ENCODE measurements at places on chromosomes 12 and 14. TPM values are rescaled to one million over a fixed set of nuclear protein-coding genes. Genes with fewer than 3 reads are reported as not detected.
A peak's percentile ranks its signal among the peaks of the same experiment; 100 is the strongest.

DNA sequence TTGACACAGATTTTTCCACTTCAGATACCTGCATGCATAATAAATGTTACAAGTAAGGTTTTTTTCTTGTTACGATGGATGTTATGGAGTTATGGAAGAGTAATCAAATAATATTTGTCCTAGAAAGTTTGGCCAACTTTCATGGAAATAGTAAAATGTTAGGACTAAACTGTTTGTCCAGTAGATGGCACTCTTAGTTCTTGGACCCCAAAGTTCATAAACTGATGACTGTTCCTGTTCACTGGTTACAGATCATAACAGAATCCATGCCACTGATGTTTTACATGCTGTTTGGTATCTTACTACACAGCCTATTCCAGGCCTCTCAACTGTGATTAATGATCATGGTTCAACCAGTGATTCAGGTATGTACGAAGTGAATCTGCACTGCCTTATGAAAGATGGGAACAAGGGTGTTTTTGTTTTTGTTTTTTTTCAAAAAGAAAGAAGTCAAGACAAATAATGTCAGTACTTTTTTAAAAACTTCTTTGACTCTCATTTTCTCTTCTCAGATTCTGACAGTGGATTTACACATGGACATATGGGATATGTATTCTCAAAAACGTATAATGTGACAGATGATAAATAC lies 48.8 kb upstream of the SLCO1C1 start:
- DNase-seq: no peak

DNA sequence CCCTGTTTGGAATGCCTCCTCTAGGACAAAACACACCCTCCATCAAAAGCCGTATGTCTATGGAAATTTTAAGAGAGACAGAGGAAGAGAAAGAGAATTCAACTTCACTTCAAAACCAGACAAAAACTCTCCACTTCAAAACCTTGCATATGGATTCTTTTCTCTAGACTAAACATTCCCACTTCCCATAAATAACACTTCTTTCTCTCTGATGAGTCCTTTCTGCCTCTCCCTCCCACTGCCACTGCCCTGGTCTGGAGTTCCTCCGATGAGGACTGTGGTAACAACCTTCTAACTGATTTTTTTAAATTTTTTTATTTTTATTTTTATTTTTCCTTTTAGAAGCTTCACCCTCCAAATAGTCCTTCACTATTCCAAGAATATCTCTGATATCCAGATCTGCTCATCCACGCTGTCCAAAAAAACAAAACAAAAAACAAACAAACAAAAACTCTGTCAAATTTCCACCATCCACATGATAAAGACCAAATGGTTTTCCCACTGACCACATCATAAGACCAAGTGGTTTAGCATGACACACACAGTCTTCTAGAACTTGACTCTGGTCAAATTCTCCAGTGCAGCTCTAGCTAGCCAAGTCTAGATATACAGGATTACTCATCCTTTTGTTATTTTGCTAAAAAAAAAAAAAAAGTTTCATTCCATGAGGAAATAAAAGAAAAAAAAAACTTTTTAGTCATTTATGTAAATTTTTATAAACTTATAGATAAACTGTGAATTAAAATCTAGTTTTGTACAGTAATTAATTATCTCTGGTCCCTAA lies 256.0 kb downstream of the PPFIA2 start:
- no peak for DNase-seq

GRCh38 chr12:79686171-79686570 lies 4.6 kb downstream of the PAWR start:
- DNase-seq: no peak

GRCh38 chr14:93368996-93369712 lies 22.2 kb downstream of the COX8C start:
- no peak for DNase-seq

GRCh38 chr14:53011053-53011462 lies 60.2 kb upstream of the FERMT2 start:
- DNase-seq: peak; percentile 83

- DNase-seq: no peak
Observed at GRCh38 chr12:123951467-123951866, 21.2 kb downstream of the CCDC92 start.

DNA sequence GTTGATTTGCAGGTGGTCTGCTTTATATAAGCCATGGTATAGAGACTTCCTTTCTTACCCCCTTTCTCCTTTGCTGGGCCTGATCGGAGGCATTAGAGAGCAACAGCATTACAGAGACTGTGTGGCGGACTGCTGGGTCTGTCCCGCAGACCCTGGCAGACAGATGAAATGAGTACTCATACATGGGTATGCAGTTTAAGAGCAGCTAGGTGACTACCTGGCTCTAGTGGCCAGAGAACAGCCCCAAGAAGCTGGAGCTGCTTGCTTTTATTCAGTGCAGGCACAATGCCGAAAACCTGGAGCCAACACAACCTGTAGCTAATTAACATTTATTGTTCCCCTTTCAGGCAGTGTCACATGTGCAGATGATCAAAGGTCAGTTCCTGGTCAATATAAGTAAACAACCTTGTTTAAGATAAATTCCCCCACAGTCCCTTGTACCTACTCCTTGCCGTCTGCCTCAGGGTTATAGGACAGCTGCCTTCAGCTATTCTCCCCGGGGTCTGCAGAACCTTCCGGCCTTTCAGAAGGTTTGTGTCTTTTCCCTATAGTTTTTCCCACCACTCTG lies 160.0 kb downstream of the TRHDE start:
- no peak for DNase-seq

DNA sequence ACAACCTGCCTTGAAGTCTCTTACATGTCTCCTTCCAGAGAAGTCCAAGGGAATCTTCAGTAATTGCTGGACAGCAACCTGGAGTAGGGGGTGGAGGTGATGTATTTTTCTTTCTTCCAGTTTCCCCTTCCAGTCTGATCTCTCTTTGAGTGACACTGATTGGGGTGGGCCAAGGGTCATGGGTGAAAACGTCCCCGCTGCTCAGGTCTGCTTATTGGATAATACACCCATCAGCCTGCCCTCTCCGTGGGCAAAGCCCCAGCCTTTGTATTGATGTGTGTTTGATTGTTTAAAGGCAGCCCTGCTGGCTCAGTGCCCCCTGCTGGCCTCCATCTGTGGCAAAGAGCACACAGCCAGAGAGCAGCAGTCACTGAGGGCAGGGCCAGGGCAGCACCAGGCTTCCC lies 35.7 kb upstream of the ATP2A2 start:
- DNase-seq: peak; percentile 31

GRCh38 chr12:62629413-62629812 lies 162.8 kb downstream of the MON2 start:
- DNase-seq: no peak

DNA sequence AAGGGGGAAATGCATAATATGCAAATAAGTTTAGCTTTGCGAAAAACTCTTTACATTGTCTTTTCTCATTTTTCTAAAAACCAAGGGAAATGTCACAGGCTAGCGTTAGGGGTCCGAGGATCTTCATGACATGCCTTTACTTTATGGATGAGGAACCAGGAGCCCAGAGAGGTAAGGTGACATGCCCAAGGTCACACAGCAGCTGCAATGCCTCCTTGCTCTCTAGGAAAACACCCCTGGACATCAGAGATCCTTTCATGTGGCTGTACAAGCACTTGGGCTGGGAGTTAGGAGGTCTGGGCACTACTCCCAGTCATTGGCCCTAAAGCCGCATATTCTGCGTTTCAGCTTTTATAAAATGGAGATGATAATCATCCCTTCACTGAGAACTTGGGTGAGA lies 741 bp downstream of the PROX2 start:
- no peak for DNase-seq

DNA sequence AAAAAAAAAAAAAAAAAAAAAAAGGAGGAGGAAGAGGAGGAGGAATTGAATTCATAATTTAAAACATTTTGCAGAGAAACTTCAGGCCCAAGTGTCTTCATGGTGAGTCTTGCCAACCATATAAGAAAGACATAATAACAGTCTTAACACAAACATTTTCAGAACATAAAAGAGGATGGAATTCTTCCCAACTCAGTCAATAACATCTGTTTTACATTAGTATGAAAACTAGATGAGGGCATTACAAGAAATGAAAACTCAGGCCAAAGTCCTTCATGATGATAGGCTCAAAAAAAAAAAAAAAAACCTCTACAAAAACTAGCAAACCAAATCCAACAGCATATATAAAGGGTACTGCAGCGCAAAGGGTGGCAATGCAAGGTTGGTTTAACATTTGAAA lies 151.6 kb downstream of the FOXA1 start:
- DNase-seq: no peak

GRCh38 chr12:122949405-122949804 lies 16.9 kb downstream of the ABCB9 start:
- no peak for DNase-seq

DNA sequence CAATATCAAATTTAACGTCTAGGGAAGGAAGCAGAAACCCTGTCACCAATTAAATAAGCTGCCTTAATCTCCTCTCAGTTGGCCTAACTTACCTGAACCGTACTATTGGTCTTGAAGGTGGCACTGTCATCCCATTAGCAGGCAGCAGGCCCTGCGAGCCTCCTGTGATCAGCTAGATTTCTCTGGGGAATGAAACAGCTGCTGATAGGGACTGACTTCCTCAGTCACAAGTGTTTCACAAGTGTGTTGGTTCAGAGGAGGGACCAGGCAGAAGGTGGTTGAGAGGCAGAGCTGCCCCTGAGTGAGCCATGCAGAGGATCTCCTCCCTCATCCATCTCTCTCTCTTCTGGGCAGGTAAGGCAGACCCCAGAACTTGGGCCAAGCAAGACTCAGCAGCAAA lies 166.8 kb downstream of the DAD1 start:
- DNase-seq: no peak

DNA sequence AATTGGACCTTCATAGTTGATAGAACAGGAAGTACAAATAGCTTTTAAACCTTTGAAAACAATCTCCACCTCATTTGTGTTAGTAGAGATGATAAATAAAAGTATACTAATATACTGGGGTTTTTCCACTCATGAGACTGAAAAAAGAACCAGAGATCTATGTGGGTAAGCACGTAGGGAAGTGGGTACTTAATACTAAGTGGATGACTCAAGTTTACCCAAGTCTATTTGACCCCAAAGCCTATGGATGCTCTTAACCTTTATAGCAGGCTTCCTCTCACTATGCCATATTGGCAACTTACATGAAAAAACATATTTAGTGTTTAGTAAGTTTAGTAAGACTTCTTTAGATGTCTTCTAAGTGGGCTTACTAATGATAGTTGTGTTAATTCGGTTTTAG lies 49.2 kb upstream of the CHPT1 start:
- no peak for DNase-seq

DNA sequence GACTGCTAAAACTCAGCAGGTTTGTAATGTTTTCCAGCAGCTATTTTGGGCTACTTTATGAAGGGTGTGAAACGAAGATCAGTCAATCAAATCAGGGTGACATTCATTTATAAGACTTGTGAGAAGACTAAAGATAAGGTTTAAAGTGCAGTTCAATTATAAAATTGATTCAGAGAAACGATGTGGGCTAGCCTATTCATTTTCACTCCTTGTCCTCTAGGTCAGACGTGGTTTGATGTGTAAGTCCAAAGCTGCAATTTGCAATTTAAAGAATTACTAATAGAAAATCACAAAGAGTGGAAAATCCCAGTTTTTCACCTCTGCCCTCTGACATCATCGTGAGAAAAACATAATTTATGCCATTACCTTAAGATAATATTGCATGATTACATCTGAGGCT lies 243.5 kb upstream of the NOVA1 start:
- no peak for DNase-seq

DNA sequence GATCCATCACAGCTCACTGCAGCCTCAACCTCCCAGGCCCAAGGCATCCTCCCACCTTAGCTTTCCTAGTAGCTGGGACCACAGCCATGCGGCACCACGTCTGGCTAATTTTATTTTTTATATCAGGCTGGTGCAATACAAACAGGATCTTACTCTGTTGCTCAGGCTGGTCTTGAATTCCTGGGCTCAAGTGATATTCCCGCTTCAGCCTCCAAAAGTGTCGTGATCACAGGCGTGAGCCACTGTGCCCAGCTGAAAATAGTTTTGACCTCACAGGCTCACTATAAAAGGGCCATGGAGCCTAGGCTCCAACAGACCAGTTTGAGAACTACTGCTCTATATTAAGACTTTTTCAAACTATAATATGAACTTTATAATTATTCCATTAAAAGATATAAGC lies 37.3 kb downstream of the SNX6 start:
- no peak for DNase-seq

DNA sequence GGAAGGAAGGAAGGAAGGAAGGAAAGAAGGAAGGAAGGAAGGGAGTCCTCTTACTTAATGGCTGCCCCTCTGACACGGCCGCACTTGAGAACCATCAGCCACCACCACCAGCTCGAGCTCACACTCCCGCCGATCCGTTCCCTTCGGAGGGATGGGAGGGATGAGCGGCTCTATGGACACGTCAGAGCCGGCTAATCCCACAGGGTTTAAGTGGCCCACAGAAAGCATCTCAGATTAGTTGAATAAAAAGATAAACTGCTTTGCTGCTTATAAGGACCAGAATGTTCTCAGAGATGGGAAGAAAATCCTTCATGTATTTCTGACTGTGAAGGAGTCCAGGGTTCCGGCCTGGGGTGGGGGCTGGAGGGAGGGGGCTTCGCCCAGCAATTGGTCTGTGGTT lies 31.1 kb downstream of the PRIMA1 start:
- DNase-seq: no peak

- DNase-seq: no peak
Observed at GRCh38 chr12:25417071-25417470, 136.0 kb downstream of the LMNTD1 start.

- DNase-seq: no peak
Observed at GRCh38 chr14:96754845-96755184, 42.4 kb upstream of the VRK1 start.

DNA sequence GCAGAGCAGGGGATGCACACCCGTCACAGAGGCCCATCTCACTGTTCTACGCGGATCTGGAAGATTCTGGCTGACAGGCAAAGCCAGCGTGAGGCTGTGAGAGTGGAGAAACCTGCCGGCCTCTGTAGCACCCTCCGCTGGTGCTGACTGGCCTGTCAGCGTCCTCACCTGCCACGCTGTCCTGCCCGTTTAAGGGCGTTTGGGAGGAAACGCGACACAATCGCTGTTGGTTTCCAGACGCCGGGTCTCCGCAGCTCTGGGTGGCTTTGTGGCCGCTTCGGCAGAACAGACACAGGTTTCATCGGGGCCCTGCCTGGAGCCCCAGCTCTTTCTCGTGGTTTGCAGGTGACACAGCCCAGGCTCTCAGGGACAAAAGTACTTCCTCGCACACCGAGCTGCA lies 70.6 kb downstream of the NOC4L start:
- no peak for DNase-seq

- DNase-seq: no peak
Observed at GRCh38 chr14:61430066-61430757, 108.8 kb downstream of the PRKCH start.

TAS2R43 gene
- total RNA-seq: not detected

ATL1 gene
- 1.7 TPM for total RNA-seq

SCNN1A gene
- total RNA-seq: 0.85 TPM

ZNF740 gene
- total RNA-seq: 19.0 TPM

TMEM63C gene
- total RNA-seq: not detected

FGD6 gene
- 16.2 TPM for total RNA-seq

WSCD2 gene
- not detected for total RNA-seq

HOXC12 gene
- not detected for total RNA-seq

SLC8A3 gene
- total RNA-seq: 0.62 TPM

TAS2R31 gene
- total RNA-seq: 1.3 TPM

STK38L gene
- total RNA-seq: 70.6 TPM
